ENCODE measurements at places on chromosomes 1 and 21.

GRCh38 chr1:153384958-153385580, 5.8 kb downstream of the S100A8 start:
- no peak for DNase-seq

- DNase-seq, result peak; percentile 11
Measured at GRCh38 chr1:188669728-188670382, 1807.8 kb downstream of the BRINP3 start.

DNA sequence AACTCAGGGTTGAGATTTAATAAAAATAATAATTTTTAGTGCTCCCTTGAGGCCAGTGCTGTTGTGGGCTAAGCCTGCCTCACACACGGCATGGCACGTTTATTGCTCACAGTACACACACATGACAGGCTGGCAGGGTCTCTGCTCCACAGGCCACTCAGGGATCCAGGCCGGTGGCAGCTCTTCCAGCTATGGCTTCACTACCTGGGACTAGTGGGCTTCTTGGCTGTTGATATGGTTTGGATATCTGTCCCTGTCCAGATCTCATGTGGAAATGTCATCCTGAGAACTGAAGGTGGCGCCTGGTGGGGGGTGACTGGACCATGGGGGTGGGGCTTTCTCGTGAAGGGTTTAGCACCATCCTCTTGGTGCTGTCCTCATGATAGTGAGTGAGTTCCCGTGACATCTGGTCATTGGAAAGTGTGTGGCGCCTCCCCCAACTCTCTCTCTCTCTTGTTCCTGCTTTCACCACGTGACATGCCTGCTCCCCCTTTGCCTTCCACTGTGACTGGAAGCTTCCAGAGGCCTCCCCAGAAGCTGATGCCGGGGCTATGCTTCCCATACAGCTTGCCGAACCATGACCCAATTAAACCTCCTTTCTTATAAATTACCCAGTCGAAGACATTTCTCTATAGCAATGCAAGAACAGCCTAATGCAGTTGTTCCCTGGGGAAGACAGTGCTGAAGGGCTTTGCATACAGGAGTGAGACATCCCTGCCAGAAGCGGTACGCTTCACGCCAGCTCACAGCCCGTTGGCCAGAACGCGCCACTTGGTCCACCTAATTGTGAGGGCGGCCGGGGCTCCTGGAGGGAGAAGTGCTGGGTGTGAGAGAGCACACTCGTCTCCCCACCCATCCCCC, 226.9 kb upstream of the C1orf174 start:
- DNase-seq, result no peak

- DNase-seq, result no peak
Measured at GRCh38 chr21:45377866-45378257, 27.1 kb upstream of the COL18A1 start.

DNA sequence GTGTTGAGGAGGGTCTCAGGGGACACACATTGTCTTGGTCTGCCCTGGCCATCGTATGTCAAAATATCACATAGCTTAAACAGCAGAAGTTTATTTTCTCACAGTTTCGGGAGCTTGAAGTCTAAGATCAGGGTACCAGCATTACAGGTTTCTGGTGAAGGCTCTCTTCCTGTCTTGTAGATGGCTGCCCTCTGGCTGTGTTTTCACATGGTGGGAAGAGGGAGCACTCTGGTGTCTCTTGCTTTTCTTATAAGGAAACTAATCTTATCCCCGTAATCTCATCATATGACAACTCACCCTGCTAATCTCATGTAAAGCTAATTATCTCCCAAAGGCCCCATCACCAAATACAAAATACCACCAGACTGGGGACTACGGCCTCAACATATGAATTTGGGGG, 246.9 kb upstream of the ST6GALNAC5 start:
- no peak for DNase-seq

GRCh38 chr1:175009532-175009931, 9.8 kb downstream of the CACYBP start:
- no peak for DNase-seq

DNA sequence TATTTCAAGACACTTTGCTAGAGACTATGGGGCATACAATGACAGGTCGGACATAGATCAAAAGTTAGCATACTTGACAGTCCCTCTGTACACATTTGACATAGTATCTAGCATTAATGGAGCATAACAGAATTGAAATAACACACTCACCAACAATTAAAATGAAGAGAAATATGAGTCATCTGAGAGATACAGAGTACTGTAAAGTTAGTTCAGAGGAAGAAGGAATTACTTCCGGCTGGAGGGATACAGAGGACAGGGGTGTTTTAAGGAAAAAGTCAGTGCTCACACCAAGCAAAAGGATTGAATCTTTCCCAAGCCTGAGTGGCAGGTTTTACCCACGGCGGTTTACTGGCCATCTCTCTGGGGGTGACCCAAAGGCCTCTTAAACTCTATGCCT, 2.4 kb downstream of the ZMYND12 start:
- DNase-seq, result no peak

DNA sequence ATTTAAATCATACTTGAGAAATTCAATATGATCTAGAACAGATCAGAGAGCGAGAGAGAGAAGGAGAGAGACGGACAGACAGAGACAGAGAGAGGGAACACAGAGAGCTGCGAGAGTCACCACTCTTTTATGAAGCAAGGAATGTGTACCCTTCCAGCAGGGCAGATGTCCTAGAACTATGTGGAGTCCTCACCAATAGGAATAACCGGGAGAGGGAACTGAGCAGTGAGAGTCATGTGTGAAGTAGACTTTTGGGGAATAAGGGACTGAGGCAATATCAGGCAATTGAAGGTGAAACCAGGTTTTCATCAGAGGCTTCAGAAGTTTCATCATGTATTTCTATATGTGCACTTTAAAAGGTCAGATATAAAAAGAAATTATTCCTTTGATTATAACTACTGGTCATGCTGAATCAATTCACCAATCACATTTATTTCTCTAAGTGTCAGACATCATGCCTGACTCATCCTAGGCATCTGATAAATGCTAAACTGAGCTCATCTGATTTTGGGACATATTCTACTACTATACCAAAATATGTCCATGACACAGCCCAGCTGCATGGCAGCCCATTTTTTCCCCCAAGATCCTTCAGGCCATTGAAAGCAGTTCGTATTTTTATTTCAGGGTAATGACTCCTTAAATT, 22.4 kb downstream of the VTCN1 start:
- DNase-seq, result no peak

GRCh38 chr1:111862599-111862998, 106.9 kb downstream of the DDX20 start:
- no peak for DNase-seq

DNA sequence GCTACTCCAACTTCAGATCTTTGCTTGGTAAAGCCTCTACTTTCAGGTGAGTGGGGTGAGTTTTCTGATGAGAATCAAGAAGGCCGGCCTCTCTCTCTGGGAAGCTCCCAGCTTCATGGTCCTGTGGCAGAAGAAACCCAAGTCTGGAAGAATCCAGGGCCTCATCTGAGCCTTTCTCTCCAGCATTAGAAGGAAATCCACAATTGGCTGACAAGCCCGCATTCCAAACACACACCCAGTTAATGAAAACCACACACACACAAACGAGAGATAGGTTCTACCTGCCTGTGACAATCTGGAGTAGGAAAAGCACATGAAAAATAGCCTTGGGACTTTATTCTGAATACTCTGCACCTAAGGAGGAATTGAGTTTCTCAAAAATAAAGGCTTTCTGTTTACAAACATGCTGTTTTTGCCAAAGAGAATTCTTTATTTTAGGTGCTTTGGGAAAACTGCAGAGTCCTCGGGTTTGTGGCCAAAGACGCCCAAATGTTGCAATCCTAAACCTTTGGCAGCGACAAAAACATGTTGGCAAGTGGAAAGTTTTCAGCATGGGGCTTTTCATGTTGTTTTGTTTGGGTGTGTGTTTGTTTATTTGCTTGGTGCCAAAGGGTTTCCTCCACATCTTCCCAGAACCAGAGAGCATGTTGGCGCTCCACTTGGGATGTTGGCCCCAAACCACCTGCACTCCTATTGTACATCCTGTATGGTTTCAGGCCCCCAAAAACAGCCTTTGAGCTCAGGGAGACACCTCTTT, 216.2 kb downstream of the SETD4 start:
- DNase-seq, result no peak

GRCh38 chr1:21332554-21333311, 42.5 kb upstream of the ECE1 start:
- DNase-seq, result no peak

DNA sequence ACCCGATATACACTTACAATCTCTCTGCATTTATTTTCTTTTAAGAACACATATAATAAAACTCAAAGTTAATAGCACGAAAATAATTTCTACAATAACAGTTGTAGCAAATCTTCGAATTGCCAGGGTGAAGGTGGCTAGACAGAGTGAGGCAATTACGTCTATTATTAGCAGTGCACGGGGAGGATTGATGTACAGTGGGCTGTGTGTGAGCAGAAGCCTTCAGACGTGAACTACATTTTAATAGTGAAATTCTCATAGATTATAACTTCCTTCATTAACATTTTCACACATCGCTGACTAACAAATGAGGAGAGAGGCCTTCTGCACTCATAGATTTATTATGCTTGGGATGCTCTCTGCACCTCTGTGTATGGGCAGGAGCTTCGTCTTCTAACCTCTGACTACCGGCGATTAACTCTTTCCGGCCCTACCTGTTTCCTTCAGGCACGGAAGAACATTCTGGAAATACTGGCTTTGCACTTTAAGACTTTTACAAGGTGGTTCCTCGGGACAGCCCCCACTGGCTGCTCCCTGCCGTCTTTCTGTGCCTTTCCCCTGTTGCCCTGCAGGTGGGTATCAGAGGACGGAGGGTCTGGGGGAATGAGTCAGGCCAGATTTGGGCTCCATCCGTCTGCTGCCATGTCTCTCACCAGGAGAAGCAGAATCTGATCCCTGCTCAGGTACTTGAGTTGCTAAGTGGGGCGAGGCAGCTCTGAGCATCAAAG, 200.5 kb downstream of the CAMTA1 start:
- DNase-seq, result no peak

DNA sequence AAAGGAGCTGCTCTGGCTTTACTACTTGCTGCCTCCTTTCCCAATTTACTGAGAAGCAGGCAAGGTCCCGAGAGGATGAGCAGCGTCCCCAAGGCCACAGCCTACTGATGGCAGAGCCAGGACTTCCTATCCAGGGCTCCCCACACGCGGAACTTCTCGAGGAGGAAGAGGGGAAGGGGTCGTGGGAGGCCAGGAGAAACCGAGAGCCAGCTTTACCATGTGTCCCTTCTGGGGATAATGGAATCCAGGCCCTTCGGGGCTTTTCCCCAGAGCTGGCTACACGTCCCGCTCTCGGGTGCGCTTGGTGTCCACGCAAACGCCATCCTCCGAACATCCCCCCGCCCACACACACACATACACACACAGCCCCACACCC, 4.3 kb upstream of the CCN1 start:
- no peak for DNase-seq

- DNase-seq, result peak; percentile 87
Measured at GRCh38 chr1:153567621-153568366, 2.1 kb upstream of the S100A2 start.
